ENCODE measurements at places on chromosomes 5 and 9.
A peak's percentile ranks its signal among the peaks of the same experiment; 100 is the strongest.

DNA sequence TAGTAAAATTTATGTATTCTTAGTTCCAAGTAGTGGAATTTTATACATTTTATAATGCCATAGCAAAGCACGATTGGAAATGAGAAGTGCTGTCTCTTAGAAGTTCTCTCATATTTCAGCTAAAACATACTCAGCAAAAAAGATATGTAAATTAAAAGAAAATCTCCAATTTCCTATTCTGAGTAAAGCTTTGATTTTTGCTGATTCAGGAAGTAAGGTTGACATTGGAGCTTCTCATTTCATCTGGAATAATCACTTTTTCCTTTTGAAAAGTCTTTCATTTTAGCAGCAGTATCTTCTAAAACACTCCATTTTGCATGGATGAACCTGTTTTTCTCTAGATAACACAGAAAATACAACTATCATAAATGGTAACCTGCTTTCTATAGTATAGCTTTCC, 121.0 kb downstream of the ZCCHC7 start:
- DNase-seq, result no peak

- DNase-seq, result no peak
Observed at GRCh38 chr9:136018257-136019031, 57.3 kb upstream of the UBAC1 start.

- DNase-seq, result no peak
Observed at GRCh38 chr5:122842016-122842580, 3.3 kb upstream of the SNX24 start.

- no peak for DNase-seq
Observed at GRCh38 chr5:40381676-40382363, 297.9 kb upstream of the PTGER4 start.

DNA sequence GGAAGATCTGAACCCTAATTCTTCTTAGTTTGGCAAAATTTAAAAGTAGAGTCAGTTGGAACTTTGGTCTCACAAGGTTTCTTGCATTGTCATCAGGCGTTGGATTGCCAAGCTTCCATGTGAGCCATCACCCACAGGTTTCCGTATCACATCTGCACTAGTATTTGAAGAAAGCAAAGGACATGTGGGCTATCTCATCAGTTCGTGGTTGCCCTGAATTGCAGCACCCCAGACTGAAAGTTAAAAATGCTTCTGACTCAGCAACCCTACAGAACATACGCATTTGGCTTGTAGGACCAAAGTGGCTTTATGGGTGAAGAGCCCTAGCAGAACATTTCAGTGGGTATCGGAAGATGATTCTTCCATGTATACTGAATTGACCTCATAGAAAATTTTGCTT, 358.0 kb downstream of the ENC1 start:
- no peak for DNase-seq

GRCh38 chr5:179302499-179303185, 42.6 kb downstream of the ADAMTS2 start:
- peak; percentile 9 for DNase-seq

- no peak for DNase-seq
Observed at GRCh38 chr9:20692554-20692953, 8.5 kb downstream of the FOCAD start.

DNA sequence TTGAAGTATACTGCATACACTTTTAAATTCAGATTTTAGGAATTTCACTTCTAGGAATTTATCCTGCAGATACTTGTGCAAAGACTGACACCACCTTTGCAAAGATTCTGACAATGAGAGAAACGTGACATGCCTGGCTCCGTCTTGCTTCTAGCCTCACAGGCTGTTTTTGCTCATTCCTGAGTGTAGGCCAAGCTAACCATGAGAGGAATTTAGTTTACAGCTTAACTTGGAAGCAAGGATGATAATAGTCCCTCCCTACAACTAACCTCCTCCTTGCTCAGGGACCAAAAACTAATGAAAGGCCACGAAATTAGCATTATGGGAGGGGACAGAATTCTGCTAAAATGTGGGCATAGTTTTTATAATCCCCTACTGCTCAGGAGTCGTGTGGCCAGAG, 31.1 kb downstream of the C5orf22 start:
- DNase-seq, result no peak

GRCh38 chr9:84315278-84315877, 25.2 kb downstream of the SLC28A3 start:
- DNase-seq, result peak; percentile 65

DNA sequence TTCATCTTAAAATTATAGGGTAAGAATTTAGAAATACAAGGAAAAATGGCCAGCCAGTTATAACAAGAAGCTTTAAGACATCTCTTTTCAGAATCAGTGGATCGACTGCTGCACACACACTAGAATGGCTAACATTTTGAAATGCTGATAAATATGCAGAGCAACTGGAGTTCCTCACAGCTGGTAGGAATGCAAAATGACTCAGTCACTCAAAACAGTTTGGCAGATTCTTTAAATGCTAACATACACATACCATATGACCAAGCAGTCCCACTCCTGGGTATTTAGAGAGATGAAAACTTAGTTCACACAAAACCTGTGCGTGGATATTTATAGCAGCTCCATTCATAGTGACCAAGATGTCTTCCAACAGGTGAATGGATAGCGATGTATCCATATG, 23.2 kb upstream of the PSAT1 start:
- no peak for DNase-seq

GRCh38 chr5:10595672-10596309, 31.9 kb downstream of the ANKRD33B start:
- DNase-seq, result no peak

GRCh38 chr9:104810421-104811339, 46.8 kb downstream of the NIPSNAP3B start:
- DNase-seq, result no peak

DNA sequence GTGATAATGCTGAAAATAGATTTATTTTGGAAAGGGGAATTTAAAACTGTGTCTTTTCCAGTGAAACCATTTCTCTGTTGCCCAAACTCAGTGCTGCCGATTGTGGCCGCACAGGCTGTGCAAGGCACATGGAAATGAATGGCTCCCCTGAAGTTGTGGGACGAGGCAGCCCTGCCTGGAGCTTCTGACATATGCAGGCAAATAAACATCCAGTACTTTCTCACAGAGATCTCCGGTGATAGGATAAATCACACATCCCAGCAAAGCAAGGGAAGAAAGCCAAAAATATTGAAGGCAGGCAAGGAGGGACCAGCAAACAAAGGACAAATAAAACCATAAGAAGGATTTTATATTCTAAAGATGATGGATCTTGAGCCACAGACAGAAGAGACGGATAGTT, 464.5 kb downstream of the MTRR start:
- no peak for DNase-seq

DNA sequence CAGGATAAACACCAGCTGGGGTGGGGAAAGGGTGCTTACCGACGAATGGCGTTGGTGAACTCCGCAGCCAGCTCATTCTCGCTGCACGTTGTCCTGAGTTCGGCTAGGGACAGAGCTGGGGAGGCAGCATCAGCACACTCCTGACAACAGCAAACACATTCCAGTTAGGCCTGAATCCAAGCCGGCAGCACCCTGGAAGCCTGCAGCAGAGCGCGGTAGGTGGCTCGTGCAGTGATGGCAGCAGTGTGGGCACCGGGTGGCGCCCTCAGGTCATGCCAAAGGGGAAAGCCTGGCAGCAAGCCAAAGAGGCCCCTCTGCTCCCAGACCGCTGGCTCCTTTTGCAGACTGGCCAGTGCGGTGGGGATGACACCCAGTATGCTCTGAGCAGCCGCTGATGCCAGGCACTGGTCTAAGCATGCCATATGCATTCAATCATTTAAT, 66.9 kb downstream of the DCP2 start:
- no peak for DNase-seq

GRCh38 chr9:127293767-127294166, 29.2 kb downstream of the GARNL3 start:
- no peak for DNase-seq

GRCh38 chr5:179188636-179189035, 128.5 kb downstream of the ZNF354C start:
- no peak for DNase-seq

GRCh38 chr9:36966371-36967097, 67.5 kb downstream of the PAX5 start:
- no peak for DNase-seq

- DNase-seq, result no peak
Observed at GRCh38 chr5:100852988-100853449, 50.1 kb downstream of the ST8SIA4 start.

GRCh38 chr9:130570208-130570607, 9.2 kb upstream of the FUBP3 start:
- DNase-seq, result no peak

DNA sequence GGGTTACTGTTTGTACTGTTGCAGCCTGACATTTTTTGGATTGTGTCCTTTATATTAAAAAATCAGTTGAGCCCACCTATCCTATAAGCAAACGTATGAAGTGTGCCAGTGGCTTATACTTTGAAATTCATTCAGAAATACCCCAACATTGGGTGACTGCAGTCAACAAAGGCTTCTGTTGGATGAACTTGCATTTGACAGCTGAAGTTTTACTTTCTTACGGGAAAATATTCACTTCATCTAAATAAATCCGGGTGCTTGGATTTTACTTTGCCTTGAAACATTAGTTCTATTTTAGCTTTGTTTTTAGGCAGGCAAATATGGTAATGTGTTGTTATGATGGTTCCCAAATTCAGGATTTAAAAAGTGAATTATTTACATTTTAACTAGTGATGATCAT, 21.7 kb downstream of the EXOSC2 start:
- no peak for DNase-seq

DNA sequence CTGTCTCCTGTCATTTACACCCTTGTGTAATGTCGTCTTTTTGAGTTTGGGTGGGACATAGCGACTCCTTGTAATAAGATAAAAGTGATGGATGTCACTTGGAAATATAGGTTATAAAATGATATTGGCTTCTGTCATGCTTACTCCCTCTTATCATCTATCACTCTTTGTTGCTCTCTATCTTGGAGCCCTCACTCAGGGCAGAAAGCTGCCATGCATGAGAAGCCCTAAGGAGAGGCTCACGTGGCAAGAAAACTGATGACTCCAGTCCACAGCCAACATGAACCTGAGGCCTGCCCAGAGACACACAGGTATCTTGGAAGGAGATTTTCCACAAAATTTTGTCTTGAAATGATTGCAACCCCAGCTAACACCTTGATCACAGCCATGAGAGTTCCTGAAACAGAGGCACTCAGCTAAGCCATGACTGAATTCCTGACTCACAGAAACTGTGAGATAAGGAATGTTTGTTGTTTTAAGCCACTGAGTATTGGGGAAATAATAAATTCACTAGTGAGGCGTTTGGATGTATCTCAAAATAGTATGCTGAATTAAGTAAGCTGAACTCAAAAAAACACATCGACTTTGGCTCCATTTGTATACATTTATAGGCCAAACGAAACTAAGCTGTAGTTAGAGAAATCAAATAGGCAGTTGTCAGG, 216.7 kb downstream of the CDH18 start:
- no peak for DNase-seq

DNA sequence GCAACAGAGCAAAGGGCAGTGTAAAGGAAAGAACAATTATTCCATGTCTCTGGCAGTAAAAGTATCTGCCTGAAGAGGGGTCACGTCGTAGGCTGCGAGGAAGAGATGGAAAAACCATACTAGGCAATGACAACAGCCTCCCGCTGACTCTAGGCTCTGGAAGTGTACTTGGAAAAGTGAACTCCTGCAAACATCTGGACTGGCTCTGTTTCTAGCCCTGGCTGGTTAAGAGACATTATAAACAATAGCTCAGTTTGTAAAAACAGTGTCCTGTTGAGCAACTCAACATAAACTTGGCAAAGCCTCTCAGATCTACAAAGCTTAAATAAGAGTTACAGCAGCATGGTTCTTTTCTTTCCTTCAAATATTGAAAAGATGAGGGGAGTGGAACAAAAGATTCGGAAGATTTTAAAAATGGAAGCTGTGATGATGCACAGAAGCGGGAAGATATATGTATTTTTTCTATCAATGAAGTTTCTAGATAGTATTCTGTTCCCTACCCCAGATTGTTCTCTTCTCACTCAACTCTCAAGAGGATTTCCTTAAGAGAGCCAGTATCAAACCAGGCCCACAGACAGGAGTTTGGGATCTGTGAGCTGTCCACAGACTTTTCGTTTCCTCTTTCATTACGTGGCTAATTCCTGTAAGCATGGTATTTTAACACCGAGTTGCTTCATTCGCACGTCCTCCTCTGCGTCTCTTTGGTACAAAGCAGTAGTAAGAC, 79.4 kb downstream of the SPTLC1 start:
- DNase-seq, result no peak

GRCh38 chr5:65625743-65626142, 916 bp downstream of the SHLD3 start:
- DNase-seq, result no peak

DNA sequence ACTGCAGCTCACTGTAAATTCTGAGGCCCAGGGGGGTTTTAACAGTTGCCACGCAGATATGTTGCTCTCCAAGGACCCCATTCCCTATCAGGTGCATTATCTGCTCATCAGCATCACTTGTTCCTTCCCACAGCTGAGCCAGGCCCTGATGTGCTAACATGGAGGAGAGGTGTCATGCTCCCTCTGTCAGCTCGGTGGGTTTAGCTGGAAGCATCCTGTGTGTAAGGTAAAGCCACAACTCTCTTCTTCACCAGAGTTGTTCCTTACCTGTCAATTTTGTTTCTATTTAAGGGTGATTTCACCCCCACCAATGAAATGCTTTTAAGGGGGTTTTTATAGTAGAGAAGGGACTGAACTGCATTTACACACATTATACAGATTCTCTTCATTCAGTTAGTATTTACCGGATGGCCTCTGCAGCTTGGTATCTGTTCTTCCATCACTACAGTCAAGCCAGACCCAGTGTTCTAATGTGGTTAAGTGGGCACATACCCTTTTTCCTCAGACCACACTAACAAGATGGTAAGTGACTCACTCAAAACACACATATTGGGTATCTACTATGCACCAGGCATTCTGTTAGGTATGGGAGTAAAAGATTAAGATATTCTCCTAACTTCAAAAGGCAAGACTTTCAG, 205.4 kb downstream of the DCP2 start:
- DNase-seq, result no peak

- DNase-seq, result no peak
Observed at GRCh38 chr5:123855609-123856008, 343.6 kb downstream of the CSNK1G3 start.

DNA sequence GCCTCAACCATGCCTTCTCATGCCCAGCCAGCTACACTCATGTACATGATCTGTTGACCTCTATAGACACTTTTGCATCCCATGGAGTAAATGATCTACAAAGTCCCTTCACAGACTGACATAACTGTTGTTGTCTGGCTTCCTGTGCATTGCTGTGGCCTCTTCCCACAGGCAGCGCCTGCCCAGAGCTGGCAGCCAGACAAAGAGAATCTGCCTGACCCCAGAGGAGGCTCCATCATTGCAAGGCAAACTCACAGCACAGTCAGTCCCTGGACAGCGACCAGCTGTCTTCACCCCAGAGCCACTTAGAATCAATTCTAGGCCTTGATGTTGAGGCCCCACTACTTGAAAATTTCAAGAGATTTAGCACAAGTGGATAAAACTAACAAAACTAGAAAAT, 65.5 kb downstream of the INSYN2B start:
- DNase-seq, result no peak

GRCh38 chr9:37996819-37997217, 72.2 kb downstream of the SHB start:
- DNase-seq, result no peak

GRCh38 chr9:38359297-38359653, 33.2 kb upstream of the ALDH1B1 start:
- no peak for DNase-seq

Data from CD8-positive, alpha-beta memory T cell (primary cell).